ENCODE measurements at places on chromosomes 5 and 9.
A peak's percentile ranks its signal among the peaks of the same experiment; 100 is the strongest.

DNA sequence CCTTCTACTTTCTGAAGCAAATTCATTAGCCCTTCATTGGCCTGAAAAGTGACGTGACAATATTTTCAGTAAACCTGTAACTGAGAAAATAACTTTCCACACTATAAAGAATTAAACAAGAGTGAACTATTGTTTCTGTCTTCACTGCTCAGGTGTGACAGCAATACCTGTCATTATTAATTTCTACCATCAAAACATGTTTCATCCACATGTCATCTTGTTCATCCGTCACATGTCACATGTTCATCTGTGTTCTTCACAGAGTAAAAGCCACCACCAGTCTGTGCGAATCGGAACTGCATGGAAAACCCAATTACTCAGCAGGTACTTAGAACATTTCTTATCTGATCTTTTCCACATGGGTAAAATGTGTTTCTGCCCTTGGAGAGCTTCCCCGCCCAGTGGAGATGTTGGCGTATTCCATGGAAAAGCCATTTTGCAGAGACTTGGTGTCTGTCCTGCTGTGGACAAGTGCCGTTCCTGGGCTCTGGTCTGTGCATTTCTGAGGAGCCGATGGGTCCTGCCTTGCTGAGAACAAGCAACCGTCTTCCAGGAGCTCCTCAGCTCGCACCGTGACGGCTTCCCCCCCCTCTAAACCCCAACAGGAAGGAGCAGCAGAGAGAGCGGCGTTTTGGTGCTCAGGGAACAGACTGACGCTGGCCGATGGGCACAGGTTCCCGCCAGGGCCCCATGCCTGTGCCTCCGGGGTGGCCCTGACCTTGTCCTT is 10.6 kb upstream of the EXOC3 start:
- no peak for DNase-seq

GRCh38 chr5:108772626-108773025 is 24.9 kb downstream of the FER start:
- DNase-seq, result no peak

DNA sequence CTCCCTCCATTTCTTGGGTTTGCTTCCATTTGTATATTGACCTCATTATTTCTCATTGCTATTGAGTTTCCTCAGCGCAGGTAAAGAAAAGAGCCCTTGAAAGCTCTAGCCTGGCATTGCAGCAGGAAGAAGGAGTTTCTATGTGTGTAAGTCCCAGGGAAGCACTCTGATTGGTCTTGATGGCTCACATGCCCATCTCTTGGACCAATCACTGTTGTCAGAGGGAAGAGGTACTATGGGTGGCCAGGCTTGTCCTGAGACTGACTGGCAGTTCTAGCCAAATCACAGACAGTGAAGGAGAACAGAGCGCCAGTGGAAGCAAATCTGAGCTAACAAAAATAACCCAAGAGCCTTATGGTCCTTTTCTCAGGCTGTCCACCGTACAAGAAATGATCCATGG is 219.0 kb downstream of the PAX5 start:
- DNase-seq, result no peak

- DNase-seq, result no peak
These were observed 290.8 kb downstream of the GLIS3 start for GRCh38 chr9:4009006-4009511.

- no peak for DNase-seq
These were observed 21.1 kb upstream of the ISCA1 start for GRCh38 chr9:86303316-86303975.

GRCh38 chr5:171882118-171882517 is 96.5 kb downstream of the SMIM23 start:
- no peak for DNase-seq

- no peak for DNase-seq
These were observed 6.8 kb upstream of the CCL21 start for GRCh38 chr9:34716711-34717110.

GRCh38 chr9:136525207-136525606 is 20.6 kb downstream of the NOTCH1 start:
- DNase-seq, result no peak

GRCh38 chr9:135210676-135211523 is 123.4 kb downstream of the OLFM1 start:
- DNase-seq, result peak; percentile 8

DNA sequence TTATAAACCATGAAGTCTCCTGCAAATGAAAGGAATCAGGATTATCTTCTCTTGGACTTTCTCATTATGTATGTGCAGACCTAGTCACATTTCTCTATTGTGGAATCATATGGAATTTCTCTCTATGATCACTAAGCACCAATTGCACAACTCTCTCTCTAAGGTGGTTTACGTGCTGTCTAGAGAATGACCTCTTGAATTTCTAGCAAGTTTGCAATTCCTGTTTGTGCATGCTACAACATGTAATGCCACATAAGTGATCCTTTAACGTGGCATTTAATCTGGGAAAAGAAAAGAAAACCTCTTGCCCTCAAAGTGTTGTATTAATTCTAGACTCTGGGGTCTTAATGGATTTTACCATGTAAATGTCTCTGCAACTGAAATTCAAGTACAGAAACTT is 5.0 kb upstream of the PPP2R2B start:
- no peak for DNase-seq

GRCh38 chr5:139134906-139135305 is 63.3 kb downstream of the SIL1 start:
- no peak for DNase-seq

DNA sequence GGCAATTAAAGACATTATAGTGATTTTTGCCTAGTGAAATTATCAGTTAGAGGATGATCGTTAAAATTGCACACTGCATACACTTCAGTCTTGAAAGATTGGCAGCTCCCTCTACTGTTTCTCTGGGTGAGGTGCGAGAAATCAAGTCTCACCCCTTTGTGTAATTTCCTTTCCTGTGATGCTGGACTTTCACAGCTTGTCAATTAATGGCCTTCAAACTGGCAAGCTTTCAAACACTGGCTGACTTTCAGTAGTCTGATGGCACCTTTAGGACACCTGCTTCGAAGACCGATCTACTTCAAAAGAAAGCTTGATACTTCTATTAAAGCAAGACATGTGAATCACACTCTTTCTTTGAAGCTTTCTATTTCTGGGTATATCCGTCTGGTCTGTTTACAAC is 706.7 kb upstream of the PTPRD start:
- no peak for DNase-seq

DNA sequence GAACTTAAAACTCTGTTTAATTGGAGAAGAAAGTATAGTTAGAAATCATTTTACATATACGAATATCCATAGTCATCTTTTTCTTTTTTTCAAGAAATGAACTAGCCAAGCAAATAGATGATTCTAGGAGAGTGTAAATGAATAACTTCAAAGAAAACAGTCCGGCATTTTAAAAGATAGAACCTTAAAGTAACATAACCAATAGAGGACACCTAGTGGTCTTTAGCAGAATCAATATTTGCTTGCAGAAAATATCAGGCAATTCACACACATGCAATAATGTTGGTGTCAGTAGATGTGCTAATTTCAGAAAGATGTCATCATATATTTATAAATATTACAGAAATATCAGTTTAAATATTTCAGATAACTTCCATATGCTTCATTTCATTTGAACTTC is 57.1 kb downstream of the HCN1 start:
- DNase-seq, result no peak

- DNase-seq, result no peak
These were observed 164.2 kb downstream of the MEF2C start for GRCh38 chr5:88718736-88719135.

DNA sequence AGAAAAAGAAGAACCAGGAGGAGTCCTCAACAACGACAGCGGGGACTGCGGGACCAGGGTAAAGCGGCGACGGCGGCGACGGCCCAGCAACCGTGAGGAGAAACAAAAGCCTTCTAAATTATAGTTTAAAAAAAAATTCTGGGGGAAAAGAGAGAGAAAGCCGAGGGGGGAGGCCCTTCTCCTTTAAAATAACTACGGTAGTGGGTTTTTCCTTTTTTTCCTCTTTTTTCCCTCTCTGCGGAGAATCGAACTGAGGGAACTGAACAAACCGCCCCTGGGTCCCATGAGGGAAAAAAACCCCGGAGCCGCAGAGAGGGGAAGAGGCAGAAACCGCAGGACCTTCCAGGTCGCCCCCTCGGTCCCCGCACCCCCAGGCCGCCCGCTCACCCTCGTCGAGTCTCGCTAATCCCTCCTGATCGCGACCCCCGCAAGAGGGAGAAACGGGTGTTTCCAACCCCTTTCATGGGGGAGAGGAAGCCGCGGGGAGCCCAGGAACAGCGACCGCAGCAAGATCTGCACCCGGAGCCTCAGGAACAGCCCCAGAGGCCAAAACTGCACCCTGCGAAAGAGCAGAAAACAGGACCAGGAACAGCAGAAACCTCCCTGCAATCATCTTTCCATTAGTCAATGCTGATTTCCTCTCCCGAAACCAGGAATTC is 453 bp downstream of the CPEB4 start:
- DNase-seq, result no peak

DNA sequence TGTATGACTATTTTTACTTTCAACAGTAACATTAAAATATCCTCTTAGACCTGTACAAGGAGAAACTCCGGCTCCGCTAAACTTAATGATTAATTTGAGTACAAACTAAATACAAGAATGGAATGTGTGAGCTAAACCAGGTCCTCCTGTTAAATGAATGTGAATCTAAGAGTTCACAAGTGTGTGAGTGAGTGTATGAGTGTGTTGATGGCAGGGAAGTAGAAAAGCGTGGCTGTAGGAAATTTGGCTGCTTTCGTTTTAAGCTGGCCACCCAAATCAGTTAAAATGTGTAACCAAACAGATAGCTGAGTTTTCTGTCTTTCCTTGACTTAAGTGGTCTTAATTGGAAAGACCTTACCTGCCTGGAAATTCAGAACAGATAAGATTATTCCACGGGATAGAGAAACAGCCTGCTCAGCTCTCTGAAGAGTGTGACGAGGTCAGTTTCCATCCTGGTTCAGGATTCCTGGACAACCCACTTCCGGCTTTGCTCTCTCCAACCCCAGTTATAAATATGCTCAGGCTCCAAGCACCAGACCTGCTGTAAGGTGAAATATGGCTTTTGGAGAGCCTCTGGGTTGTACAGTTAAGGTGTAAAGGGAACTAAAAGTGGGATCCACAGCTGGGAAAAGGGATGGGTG is 908.6 kb upstream of the EDIL3 start:
- DNase-seq, result no peak

GRCh38 chr5:114325541-114325940 is 36.3 kb upstream of the KCNN2 start:
- DNase-seq, result no peak

- DNase-seq, result no peak
These were observed 66.0 kb downstream of the FBN2 start for GRCh38 chr5:128472036-128472435.

- DNase-seq, result no peak
These were observed 472.8 kb downstream of the BRINP1 start for GRCh38 chr9:118896324-118897000.
